Right renal cortex interstitium (tissue), 3 donors: ENCODE measurements at places on chromosomes 3 and 15. TPM values are rescaled to one million over a fixed set of nuclear protein-coding genes. Genes with fewer than 3 reads are reported as not detected.

The SENP2 gene
- 46.9 TPM for polyA plus RNA-seq

- DNase-seq, result no peak
These were observed 40.5 kb upstream of the ROPN1 start for GRCh38 chr3:124032311-124032880.

DNA sequence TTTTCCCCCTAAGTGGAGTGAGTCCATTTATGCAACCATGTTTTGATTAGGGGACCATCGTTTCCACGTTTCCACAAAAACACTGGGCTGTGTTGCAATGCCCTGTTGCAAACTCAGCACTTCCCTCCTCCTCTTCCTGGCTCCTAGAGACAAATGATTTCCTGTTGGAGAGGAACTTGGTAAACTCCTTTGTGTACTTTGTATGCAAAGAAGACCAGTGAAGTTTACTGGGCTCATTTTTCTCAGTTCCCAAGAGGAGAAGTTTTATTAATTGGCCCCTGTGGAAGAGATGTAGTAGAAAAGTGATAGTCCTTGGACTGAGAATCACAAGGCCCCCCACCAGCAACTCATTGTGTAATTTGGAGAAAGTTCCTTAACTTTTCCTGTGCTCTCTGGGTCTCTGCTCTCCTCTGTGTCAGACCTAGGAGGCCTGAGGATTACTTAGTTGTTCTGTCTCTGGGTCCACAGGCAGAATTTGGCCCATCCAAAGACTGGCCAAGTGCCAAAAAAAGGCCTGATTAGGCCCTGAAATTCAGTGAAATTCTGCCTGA lies 95.0 kb downstream of the ATG7 start:
- no peak for DNase-seq

GRCh38 chr3:19891740-19892139 lies 42.3 kb downstream of the EFHB start:
- no peak for DNase-seq

DNA sequence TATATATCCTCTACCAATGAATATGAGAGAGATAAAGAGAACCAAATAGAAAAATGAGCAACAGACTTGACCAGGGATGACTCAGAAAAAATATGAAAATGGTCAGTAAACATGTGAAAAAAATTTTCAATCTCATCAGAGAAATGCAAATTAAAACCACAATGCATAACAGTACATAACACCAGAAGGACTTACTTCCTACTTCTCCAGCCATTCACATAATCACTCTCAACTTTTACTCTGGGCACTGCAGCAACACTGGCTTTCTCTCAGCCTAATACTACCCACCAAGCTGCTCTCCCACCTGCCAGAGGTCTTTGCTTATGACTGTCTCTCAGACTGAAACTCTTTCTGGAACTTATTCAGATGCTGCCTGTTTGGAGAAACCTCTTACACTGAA lies 49.4 kb downstream of the DPH6 start:
- no peak for DNase-seq
